ENCODE measurements at places on chromosomes 5 and 9. TPM values are rescaled to one million over a fixed set of nuclear protein-coding genes. Genes with fewer than 3 reads are reported as not detected.
A peak's percentile ranks its signal among the peaks of the same experiment; 100 is the strongest.

The PCDHGA2 gene
- polyA plus RNA-seq = 6.3 TPM

The GARIN3 gene
- not detected for polyA plus RNA-seq

DNA sequence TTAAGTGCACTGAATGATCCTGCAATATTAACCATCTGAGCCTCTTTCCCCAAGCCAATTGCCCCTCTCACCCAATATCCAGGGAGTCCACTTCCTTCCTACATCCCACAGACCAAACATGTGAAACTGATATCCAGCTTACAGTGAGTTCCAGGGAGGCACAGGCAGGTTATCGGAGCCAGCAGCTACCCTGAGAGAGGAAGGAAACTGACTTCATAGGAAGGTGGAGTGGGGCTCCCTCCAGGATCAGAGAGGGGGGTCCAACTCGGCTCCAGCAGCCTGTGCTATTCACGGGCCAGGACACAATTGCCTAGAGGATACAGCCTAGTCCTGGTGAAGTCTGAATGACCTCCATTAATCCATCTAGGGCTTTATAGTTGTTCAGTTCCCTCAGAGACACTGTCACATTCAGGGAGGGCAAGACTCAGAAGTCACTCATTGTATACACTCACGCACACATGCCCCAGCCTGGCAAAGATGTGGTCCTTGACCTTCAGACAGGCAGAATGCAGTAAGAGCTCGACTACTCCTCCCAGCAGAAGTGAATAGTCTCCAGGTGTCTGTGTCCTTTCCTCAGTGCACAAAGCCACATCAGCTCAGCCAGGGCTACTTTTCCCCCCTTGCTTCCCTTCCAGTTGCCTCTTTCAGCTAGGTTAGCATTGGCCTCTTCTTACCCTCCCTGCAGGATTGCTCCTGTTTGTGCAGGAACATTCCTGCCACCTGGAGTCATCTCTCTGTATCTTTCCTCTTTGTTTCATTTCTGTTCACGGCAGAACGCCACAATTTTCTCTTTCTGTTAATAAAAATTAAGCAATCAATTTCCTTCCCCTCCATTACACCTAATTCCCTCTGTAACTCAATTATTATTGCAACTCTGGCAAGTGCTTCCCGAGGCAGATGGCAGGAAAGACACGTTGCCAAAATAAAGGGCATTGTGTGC, 501.7 kb downstream of the ARHGEF28 start:
- no peak for DNase-seq

DNA sequence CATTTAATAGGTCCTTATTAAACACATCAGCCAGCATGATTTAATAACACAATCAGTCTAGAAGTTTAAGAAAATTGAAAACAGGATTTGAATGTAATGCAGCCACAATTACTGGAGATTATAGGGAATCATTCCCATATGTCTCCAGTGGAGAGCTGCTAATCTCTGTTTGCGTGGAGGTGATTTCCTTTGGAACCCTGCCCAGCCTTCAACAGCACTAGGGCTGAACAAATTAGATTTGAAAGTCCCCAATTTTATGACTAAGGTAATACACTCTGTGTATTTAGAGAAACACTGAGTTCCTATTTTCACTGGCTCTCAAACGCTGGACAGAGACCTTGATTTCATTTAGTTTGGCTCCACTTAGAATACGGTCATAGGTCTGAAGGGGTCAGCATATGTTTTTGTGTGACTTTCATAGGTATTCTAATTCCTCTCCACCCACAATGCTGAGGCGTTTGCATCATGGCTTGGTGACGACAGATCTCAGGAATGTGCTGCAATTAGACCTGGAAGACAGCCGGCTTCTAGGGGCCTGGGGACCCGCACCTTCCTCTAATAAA, 508.3 kb downstream of the EBF1 start:
- DNase-seq = peak; percentile 47

GRCh38 chr5:45601424-45601823, 94.8 kb downstream of the HCN1 start:
- DNase-seq = no peak

GRCh38 chr9:104319685-104320084, 184.4 kb upstream of the OR13F1 start:
- DNase-seq = no peak

GRCh38 chr5:112636751-112637150, 100.9 kb upstream of the APC start:
- DNase-seq = no peak

- no peak for DNase-seq
Observed at GRCh38 chr5:151002681-151003502, 17.5 kb upstream of the GPX3 start.

DNA sequence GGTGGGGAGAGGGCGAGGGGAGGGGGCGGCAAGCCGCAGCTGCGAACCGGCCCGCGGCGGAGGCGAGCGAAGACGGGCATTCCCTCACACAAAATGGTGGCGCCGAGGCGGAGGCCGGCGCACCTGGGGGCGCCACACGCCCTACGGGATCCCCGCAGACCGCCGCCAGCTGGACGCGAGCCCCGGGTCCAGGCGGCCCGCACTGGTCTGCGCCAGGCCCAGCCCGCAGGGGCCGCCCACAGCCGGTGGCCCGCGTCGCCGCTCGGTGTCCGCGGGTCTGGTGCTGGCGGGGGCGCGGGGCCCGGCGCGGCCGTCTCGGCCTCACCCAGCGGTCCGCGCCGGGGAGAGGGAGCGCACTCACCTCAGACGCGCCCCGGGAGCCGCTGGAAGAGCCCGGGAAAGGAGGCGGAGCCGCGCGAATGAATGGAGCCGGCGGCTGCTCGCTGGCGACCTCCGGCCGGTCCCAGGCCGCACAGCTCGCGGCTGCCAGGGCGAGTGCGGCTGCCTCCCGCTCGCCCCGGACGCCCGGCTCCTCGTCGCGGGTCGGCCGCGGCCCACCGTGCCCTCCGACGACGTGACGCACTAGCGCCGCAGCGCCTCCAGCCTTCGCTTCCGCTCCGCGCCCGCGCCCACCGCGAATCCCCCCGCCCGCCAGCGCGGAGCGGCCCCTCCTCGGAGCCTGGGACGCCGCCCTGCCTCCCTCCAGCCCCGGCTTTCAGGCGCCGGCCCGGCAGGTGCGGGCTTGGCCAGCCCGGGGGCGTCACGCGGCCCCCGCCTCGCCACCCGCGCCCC, at the start of gene FAM169A:
TSS of gene FAM169A (minus strand) at position 584 of the 792 bp plus-strand sequence. CDS start 24,711 bp downstream, outside the sequence.
- DNase-seq = peak; percentile 43

GRCh38 chr5:145479271-145479670, 355.9 kb downstream of the PRELID2 start:
- no peak for DNase-seq

- no peak for DNase-seq
Observed at GRCh38 chr9:123478967-123479602, 123.1 kb downstream of the CRB2 start.

- DNase-seq = no peak
Observed at GRCh38 chr5:132825033-132825833, 5.2 kb downstream of the SHROOM1 start.

DNA sequence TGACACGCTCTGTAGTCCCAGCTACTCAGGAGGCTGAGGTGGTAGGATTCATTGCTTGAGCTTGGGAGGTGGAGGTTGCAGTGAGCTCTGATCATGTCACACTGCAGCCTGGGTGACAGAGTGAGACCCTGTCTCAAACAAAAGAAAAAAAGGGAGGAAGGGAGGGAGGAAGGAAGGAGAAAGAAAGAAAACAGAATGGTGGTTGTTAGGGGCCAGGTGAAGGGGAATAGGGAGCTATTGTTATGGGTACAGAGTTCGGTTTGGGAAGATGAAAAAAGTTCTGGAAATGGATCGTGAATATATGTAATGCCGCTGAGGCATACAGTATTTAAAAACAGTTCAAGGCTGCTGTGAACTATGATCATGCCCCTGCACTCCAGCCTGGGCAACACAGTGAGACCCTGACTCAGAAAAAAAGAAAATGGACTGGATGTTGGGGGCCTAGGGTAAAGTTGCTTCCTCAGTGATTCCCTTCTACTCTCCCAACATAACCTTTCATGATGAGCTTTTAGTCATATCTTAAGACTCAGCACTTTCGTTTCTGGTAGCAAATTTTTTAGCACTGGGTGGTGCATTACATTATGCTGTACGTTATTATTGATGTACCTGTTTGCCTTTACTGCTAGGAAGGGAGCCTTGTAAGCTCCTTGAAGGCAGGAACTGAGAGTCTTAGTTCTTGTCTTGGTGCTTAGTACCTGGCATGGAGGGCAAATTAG, 4.0 kb downstream of the CTNNA1 start:
- no peak for DNase-seq

Data from renal pelvis (tissue), 12 donors.